ENCODE measurements at places on chromosomes 6 and 20.

GRCh38 chr6:52262620-52263344 lies 18.5 kb upstream of the IL17F start:
- DNase-seq: no peak

DNA sequence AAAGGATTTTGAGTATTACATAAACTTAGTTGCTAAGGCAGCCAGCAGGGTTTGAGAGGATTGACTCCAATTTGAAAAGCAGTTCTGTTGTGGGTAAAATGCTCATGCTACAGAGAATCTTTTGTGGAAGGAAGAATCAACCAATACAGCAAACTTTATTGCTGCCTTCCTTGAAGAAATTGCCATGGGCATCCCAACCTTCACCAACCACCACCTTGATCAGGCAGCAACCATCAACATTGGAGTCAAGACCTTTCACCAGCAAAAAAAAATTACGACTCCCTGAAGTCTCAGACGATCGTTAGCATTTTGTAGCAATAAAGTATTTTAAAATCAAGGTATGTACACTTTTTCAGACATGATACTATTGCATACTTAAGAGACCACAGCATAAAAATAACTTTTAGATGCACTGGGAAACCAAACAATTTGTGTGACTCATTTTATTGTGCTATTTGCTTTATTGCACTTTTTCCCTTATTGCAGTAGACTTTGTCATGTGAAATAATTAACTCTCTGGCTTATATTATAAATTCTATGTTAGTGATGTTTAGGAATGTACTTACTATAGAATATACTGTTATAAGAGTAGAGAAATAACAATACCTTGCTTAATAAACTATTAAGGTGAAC lies 390.8 kb downstream of the CDKAL1 start:
- no peak for DNase-seq

DNA sequence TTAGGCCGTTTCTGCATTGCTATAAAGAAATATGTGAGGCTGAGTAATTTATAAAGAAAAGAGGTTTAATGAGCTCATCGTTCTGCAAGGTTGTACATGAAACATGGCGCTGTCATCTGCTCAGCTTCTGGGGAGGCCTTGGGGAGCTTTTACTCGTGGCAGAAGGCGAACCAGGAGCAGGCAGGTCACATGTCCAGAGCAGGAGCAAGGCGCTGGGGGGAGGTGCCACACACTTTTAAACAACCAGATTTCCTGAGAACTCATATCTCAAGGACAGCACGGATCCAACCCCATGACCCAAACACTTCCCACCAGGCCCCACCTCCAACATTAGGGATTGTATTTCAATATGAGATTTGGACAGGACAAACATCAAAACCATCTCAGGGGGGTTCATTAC lies 6.4 kb upstream of the SLC13A3 start:
- no peak for DNase-seq

DNA sequence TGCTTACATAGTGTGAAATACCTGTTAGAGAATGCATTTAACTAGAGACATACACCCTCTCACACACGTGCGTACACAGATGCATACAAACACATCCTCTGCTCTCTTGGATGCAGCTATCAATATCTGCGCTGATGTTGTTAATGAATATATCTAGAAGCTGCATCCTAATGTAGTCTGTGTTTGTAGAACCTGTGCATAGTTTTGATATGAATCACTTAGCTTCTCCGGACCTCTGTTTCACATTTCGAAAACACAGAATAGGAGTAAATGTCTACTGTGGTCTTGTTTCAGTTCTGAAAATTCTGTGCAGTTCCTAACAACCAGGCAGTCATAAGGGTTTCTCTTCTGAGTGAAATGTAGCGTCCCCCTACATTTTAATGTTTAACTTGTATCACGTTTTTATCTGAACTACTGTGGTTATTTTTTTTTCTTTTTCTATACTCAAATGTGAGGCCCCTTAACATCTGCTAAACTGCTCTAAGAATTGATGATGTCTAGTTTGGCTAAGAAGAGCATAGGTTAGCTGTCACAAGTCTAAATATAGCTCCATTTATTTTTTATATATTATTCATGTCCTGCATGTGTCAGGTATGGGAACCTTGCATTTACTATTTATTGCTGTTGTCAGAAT lies 254.5 kb downstream of the TMEM242 start:
- DNase-seq: no peak

DNA sequence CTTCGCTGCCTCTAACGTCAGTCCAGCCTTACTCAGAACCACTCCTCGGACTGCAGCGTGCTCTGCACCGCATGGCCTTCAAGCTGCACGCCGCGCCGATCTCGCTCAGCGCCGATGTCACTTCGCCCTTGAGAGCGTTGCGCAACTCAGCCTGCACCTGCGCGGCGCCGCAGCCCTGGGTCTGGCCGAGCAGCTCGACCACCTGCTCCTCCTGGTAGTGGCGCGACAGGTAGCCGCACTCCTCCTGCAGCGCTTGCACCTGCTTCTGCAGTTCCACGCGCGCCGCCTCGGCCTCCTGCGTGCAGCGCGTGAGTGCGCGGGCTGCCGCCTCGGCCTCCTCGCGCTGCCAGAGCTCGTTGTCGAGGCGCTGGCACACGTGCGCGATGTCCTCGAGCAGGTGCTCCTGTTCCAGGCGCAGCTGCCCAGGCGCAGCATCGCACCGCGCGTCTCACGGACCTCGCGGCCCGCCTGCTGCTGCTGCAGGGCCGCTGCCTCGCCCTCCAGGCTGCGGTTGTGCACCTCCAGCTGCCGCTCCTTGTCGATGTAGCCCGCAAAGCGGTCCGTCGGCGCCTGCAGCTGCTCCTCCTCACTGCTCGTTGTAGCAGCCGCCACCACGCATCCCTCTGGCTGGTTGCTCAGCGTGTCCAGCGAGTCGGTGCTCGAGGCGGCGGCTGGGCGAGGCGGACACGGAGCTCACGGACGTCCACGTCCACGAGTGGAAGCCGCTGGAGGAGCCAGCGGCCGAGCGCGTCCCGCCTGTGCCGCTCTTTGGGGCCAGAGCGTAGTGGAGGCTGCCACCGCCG lies 380.6 kb upstream of the CHD6 start:
- no peak for DNase-seq

DNA sequence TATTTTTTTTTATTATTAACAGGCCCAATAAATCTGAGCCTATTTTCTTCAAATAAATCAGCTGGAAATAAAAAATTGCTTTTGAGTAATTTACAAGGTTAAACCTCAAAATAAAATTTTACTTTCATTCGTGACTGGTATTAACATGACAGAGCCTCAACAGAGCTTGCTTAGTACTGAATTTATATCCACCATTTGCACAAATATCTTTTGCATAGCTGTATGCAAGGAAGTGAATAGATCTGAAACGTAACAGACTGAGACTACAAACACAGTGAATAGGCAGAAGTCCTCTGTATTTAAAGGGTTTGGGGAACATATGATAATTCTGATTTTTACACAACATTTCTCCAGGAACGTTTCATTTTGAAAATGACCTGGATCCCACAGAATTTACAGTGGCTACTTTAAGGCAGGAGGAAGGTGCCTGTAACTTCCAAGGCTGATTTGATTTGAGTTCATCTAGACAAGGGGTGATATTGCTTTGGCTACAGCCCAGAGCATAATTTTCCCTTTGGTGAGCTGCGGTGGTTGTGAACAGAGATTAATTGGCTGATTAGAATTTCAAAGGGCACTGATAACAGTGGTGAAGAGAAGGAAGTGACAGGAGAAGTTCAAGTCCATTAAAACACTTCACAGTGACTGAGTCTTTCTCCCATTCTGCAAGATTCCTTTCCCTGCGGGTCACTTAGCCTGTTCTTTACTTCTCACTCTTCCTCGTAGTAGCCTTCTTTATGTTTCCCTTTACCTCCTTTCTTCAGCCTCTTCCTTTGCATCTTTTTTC lies 121.2 kb upstream of the SASH1 start:
- DNase-seq: no peak

All from non-pigmented ciliary epithelial cell (primary cell).